ENCODE measurements at places on chromosomes 2 and 18.

DNA sequence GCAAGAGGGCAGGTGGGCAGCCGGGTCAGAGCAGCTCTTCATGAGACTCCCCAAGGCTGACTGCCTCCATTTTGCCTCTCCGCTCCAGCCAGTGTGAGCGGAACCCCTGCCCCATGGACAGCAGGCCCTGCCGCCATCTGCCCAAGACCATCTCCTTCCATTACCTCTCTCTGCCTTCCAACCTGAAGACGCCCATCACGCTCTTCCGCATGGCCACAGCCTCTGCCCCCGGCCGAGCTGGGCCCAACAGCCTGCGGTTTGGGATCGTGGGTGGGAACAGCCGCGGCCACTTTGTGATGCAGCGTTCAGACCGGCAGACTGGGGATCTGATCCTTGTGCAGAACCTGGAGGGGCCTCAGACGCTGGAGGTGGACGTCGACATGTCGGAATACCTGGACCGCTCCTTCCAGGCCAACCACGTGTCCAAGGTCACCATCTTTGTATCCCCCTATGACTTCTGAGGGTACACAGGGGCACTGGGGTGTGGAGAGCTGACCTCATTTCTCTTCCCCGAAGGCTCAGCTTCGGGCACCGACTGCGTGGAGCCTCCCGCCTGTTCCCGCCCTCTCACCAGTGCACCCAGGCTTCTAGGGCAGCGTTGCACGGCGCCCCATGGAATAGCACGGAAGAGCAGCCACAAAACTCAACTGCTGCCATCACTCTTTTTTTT is 49.0 kb downstream of the FBLN7 start:
- DNase-seq, result no peak

- no peak for DNase-seq
These were observed 948.2 kb downstream of the TSN start for GRCh38 chr2:122703676-122704075.

GRCh38 chr2:218244665-218245064 is 16.1 kb upstream of the GPBAR1 start:
- no peak for DNase-seq

DNA sequence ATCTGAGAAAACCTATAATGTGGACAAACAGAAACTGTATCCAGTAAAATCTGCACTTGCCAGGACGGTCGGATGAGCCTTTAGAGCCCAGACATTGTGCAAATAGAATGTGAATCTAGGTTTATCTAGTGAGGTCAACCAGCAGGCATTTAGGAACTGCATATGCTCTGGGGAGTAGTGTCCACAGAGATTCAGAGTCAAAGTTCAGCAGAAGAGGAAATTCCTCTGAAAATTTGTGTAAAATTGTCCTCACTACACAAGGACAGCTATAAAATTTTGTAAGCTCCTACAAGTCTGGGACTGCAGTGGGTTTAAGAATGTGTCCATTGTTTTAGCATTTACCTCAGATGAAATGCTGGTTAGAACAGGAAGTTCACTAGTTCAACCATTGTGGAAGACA is 9.8 kb upstream of the NDUFV2 start:
- no peak for DNase-seq

- DNase-seq, result no peak
These were observed 26.3 kb upstream of the CASP8 start for GRCh38 chr2:201233812-201234662.
